ENCODE measurements at places on chromosomes 2 and 18. TPM values are rescaled to one million over a fixed set of nuclear protein-coding genes. Genes with fewer than 3 reads are reported as not detected.

CNRIP1 gene
- 31.6 TPM for total RNA-seq

DNA sequence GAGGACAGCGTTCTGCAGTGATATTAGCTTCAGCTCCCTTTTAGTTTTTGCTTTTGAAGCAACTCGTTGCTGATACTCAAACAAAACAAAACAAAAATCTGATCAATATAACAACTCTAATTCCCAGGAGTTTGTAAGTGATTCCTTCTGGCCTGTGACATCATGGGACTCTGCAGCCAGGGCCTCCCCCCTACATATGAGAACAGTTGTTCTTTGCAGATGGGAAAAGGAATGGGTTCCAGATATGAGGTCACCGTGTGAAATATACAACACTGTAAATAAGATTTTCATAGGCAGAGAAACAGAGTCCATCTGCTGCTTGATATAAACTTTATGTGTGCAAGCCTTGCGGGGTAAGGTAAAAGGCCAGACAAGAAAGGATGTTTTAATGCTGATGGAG lies 56.7 kb downstream of the DIS3L2 start:
- DNase-seq = no peak

SKOR2 gene
- total RNA-seq = not detected

DNA sequence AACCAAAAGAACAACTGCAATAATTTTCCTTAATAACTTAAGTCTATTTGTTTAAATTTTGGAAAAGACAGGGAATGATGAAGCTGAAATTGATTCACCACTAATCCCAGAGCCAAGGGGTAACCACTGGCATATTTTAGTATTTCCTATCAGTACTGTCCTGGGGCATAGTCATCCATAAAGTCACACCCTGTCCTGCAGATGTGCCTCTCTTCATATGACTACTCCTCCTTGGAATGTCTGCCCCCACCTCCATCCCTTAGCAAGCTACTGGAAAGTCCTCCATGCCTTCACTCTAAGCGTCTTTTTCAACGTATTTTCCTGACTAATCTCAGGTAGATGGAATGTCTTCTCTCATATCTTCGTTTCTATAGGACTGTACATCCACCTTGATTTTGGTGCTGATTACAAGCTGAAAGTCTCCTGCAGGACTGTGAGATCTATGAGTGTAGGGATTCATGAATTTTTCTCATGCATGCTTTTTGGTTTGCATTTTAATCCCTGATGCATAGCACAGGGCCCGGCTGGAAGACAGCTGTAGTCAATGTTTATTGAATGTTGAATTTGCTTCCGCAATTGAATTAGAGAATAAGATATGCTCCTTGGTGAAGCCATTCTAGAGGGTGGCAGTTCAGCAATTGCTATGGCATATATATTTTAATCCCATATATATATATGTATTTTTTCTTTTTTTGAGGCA lies 85.6 kb downstream of the MOGAT1 start:
- no peak for DNase-seq

- DNase-seq = no peak
Observed at GRCh38 chr2:160347269-160347863, 146.2 kb downstream of the RBMS1 start.

GRCh38 chr2:241952816-241953215 lies 83.3 kb downstream of the RTP5 start:
- DNase-seq = peak; percentile 69

Data from mesenteric fat pad (tissue), 1 donor.